ENCODE measurements at places on chromosomes 1 and 21.

GRCh38 chr1:207248544-207249198 is 72.8 kb upstream of the CD55 start:
- H3K4me3 ChIP-seq, result no peak overlapping the region
- DNase-seq, result no peak
- H3K4me1 ChIP-seq, result no peaks in the 10 kb centered on the region
- no peaks in the 10 kb centered on the region for H3K36me3 ChIP-seq
- no peak overlapping the region for H3K27ac ChIP-seq

- DNase-seq, result no peak
- H3K36me3 ChIP-seq, result no peaks in the 10 kb centered on the region
- no peak overlapping the region for H3K4me3 ChIP-seq
Measured at GRCh38 chr1:237542525-237543418, 347.9 kb downstream of the ZP4 start.

DNA sequence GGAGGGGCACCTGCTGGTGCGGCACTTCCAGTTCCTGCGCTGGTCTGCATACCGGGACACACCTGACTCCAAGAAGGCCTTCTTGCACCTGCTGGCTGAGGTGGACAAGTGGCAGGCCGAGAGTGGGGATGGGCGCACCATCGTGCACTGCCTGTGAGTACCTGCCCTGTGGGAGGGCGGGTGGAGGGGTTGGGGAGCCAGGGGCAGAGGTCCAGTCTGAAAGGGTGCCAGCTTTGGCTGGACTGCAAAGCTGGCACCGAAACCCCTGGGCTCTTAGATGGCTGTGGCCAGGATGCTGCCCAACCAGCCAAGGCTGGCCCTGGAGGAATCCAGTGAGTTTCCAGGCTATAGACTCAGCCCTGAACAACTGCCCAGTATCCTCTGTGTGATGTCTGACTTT is 87.3 kb downstream of the PTPRU start:
- DNase-seq, result no peak
- H3K4me1 ChIP-seq, result no peaks in the 10 kb centered on the region
- no peak overlapping the region for H3K4me3 ChIP-seq
- H3K27ac ChIP-seq, result no peak overlapping the region

- no peak for DNase-seq
Measured at GRCh38 chr1:197841158-197841557, 61.3 kb upstream of the C1orf53 start.

DNA sequence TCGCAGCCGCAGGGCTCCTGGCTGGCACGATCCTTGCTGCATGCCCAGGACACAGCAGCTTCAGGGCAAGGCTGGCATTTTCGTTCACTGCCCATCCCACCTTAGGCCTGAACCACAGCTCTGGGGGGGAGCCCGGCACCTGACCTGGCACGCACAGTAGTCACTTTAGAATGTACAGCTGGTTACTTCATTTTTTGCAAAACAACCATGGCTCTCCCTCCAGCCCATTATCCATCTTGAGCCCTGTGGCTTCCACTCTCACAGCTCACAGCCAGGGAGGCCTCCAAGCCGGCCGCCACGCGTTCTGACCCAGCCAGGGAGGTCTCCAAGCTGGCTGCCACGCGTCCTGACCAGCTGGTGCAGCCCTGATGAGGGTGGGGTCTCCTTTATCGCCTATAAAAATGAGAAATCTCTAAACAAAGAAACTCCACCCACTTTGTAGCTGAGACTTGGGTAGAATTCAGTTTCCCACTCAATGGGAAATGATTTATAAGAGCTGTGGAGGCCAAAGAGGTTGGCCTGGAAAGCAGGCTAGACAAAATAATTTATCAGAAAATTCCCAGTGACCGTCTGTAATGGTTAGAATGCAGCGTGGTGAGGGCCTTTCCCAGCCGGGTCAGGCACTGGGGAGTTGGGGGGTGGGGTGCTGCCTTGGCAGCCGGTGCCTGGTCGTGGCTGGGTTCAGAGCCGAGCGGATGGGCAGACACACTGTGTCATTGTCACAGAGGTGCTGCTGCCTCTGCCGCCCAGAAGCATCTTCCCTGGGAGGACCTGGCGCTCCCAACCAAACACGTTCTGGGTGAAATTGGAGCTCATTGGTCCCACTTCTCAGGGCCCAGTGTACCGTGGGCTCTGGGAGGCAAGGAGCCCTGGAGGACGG is 54.6 kb upstream of the ACTRT2 start:
- H3K27me3 ChIP-seq, result no peaks in the 10 kb centered on the region
- H3K36me3 ChIP-seq, result no peaks in the 10 kb centered on the region
- no peak for DNase-seq
- H3K4me3 ChIP-seq, result no peak overlapping the region

- H3K27ac ChIP-seq, result no peak overlapping the region
- H3K36me3 ChIP-seq, result no peaks in the 10 kb centered on the region
- no peaks in the 10 kb centered on the region for H3K4me1 ChIP-seq
- no peaks in the 10 kb centered on the region for H3K27me3 ChIP-seq
Measured at GRCh38 chr1:70633004-70633403, 221.9 kb downstream of the CTH start.
